HT-29 (cell line): ENCODE measurements at places on chromosomes 11 and 22. TPM values are rescaled to one million over a fixed set of nuclear protein-coding genes. Genes with fewer than 3 reads are reported as not detected.

GRCh38 chr11:3219281-3219892 lies 774 bp upstream of the MRGPRG start:
- DNase-seq = no peak

GRCh38 chr11:62402226-62402959 lies 16.4 kb upstream of the SCGB1A1 start:
- no peak for DNase-seq

GRCh38 chr22:42688241-42689211 lies 32.1 kb downstream of the A4GALT start:
- no peak for DNase-seq

DNA sequence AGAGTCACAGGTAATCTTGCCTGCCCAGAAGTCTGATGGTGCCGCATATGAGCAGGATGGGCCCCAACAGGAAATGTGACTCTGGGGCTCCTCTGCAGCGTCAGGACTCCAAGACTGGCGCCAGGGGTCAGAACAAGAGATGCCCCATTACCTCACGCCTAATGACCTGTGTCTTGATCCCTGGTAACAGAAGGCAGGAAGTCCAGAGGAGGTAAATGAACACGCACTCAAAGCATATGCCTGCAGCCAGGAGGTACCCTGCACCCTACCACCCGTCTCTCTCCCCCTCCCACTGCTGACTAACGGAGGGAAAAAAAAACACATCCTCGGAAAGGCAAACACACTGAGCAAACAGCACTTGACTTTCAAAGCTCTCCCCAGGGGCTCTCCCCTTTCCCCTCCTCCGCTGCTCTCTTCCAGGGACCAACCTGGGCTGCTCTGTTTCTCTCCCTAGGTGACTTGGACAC lies 37.3 kb downstream of the ABCC8 start:
- DNase-seq = no peak

GRCh38 chr11:131824771-131825170 lies 454.4 kb downstream of the NTM start:
- no peak for DNase-seq

- no peak for DNase-seq
Observed at GRCh38 chr11:45543081-45543480, 122.3 kb downstream of the CHST1 start.

NXPE1 gene
- not detected in 2 replicates for total RNA-seq

THOC5 gene
- 43.5 and 63.9 TPM in 2 replicates for total RNA-seq

CHST1 gene
- total RNA-seq = not detected in 2 replicates

MOGAT2 gene
- total RNA-seq = not detected in 2 replicates

VSIG10L2 gene
- 0.03 and 0.08 TPM in 2 replicates for total RNA-seq

NPAS4 gene
- not detected in 2 replicates for total RNA-seq
